Muscle of back (tissue), 13 donors: ENCODE measurements at places on chromosomes 16 and 17.

- DNase-seq: no peak
Observed at GRCh38 chr16:59605706-59606105, 871.6 kb upstream of the GOT2 start.

DNA sequence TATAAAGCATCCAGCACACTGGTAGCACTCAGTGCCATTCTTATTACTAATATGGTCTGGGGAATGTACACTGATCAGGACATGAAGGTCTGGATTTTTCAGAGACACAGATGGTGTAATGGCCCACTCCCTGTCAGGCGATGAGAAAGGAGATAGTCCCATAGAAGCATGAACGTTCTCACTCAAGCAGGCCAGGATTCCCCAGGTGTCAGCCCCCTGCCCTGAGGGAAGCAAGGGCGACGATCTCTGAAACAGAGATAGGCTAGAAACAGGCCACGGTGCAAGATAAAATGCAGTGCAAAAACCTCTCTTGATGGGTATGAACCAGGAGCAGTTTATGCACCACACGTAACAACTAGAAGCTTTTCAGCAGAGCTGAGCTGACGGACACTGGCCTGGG, 10.6 kb downstream of the PRPSAP1 start:
- no peak for DNase-seq

GRCh38 chr16:18853694-18854093, 52.3 kb upstream of the ARL6IP1 start:
- DNase-seq: no peak

- DNase-seq: no peak
Observed at GRCh38 chr17:56648806-56649205, 55.3 kb downstream of the NOG start.

- no peak for DNase-seq
Observed at GRCh38 chr16:27595993-27596392, 46.0 kb downstream of the KATNIP start.

GRCh38 chr17:44907729-44908470, 7.4 kb downstream of the GFAP start:
- no peak for DNase-seq

- no peak for DNase-seq
Observed at GRCh38 chr16:49020436-49020835, 261.2 kb downstream of the CBLN1 start.

DNA sequence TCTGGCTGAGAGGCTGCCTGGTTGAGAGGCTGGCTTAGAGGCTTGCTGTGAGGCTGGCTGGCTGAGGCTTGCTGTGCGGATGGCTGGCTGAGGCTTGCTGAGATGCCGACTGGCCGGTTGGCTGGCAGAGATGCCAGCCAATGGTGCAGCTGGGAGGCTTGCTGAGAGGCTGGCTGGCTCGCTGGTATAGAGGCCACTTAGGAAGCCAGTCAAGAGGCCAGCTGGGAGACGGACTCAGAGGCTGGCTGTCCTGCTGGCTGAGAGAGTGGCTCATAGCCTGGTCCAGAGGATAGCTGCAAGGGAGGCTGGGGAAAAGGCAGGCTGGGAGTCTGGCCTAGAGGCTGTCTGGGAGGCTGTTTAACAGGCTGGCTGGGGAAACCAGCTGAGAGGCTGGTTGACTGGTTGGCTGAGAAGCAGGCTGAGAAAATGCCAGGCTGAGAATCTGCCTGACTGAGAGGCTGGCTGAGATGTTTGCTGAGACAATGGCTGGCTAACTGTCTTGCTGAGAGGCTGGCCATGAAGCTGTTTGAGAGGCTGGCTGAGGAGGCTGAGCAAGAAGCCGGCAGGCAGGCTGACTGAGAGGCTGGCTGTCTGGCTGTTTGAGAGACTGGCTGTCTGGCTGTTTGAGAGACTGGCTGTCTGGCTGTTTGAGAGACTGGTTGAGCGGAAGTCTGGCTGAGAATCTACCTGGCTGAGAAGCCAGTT, 37.5 kb upstream of the ACSM2B start:
- DNase-seq: no peak

GRCh38 chr17:28920201-28920600, 17.3 kb upstream of the DHRS13 start:
- DNase-seq: no peak

- DNase-seq: no peak
Observed at GRCh38 chr16:77409311-77409710, 25.5 kb downstream of the ADAMTS18 start.

DNA sequence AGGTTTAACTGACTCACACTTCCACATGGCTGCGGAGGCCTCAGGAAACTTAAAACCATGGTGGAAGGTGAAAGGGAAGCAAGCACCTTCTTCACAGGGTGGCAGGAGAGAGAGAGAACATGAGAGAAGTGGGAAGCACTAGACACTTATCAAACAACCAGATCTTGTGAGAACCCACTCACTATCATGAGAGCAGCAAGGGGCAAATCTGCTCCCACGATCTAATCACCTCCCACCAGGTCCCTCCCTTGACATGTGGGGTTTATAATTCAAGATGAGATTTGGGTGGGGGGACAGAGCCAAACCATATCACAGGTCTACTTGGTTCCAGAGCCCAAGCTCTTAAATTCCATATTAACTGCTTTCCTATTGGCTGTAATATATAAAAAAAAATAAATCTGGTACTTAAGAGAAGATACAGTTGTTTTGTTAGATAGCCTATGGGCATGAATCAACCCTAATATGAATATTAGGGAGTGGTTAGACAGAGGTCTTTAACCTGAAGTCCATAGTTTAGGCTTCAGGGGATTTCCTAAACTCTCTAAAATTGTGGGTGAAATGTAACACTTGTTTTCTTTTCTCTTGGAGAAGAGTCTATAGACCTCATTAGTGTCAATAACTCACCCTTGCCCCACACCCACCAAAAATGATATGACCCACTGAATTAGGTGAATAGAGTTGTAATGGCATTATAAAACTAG, 56.7 kb downstream of the SKAP1 start:
- no peak for DNase-seq

DNA sequence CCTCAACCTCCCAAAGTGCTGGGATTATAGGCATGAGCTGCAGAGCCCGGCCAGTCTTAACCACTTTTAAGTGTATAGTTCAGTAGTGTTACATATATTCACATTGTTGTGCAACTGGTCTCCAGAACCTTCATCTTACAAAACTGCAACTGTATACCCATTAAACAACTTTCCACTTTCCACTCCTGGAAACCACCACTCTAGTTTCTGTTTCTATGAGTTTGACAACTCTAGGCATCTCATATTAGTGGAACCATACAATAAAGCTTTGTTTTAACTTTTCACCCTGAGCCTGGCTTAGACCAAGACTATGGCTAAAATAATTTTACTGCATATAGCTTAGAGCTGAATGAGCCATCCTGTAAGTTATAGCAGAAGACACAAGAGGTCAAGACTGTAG, 108.0 kb upstream of the GOT2 start:
- no peak for DNase-seq

DNA sequence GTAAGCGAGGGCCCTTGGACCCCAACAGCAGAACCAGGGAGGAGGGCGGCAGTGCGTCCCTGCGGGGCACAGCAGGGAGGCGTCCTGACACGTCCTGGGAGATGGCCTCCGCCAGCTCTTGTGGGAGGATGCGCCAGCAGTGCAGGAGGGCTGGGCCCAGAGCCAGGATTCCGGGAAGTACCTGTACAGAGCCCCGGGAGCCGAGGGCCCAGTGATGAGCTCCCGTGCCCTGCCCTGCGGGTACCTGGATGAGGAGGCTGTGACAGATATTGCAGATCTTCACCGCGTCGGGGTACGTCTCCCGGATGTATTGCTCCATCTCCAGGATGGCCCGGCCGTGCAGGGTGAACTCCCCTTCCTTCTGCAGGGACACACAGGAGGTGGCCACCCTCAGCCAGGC, 23.1 kb downstream of the KDM8 start:
- DNase-seq: no peak

- DNase-seq: no peak
Observed at GRCh38 chr16:67677712-67678111, 11.1 kb downstream of the C16orf86 start.

- DNase-seq: no peak
Observed at GRCh38 chr17:77842528-77843147, 115.9 kb upstream of the TNRC6C start.

- no peak for DNase-seq
Observed at GRCh38 chr16:53912155-53912554, 208.2 kb downstream of the FTO start.

- no peak for DNase-seq
Observed at GRCh38 chr17:81231121-81231645, 7.7 kb downstream of the TEPSIN start.

- DNase-seq: no peak
Observed at GRCh38 chr16:72162105-72162692, 9.8 kb downstream of the PMFBP1 start.
